Ovary (tissue), 10 donors: ENCODE measurements at places on chromosomes 3 and 15. TPM values are rescaled to one million over a fixed set of nuclear protein-coding genes. Genes with fewer than 3 reads are reported as not detected.

- no peak for DNase-seq
Observed at GRCh38 chr15:27124287-27124871, 153.4 kb downstream of the GABRG3 start.

DNA sequence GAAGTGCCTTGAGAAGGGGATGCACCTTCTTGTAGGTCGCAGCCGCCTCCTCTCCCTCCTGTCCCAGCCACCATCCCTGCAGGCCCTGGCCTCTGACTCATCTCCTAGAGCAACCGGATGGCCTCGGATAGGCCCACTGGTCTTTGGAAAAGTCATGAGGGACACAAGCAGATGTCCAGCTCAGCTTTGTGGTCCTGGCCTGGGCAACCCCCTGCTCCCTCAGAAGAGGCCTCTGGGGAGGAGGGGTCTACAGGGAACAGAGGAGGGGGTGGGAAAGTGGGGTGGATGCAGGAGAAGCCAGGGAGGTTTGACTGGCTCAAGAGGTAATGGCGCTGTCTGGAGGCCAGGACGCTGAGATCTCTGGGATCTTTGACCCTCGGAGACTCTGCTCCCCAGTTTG, 259.2 kb upstream of the TLE3 start:
- no peak for DNase-seq

The RTP1 gene
- not detected for total RNA-seq

- no peak for DNase-seq
Observed at GRCh38 chr15:39595338-39596221, 14.7 kb downstream of the THBS1 start.

GRCh38 chr3:83877910-83878309, 1080.9 kb upstream of the CADM2 start:
- no peak for DNase-seq
